Stimulated activated CD8-positive, alpha-beta memory T cell treated with anti-CD3 and anti-CD28 coated beads, Interleukin-4, amount 100 ng/mL, for 4 hours (primary cell): ENCODE measurements at places on chromosomes 6 and 20.

DNA sequence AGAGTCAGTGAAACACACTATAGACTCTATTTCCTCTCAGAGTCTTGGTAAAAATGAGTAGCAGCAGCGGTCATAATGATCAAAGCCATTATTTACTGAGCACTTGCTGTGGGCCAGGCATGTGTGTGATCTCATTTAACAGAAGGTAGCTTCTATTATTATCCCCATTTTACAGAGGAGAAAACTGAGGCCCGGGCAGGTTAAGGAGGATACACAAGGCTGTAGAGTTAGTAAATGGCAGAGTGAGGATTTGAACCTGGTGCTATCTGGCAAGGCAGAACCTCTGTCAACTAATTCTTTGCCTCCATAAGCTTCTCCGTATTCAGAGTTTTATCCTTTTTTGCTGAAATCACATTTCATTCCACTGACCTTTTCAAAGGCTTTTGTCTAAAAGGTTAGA, 122.2 kb upstream of the SALL4 start:
- no peak for DNase-seq

- no peak for DNase-seq
These were observed 18.4 kb upstream of the SLC22A1 start for GRCh38 chr6:160102956-160103824.

DNA sequence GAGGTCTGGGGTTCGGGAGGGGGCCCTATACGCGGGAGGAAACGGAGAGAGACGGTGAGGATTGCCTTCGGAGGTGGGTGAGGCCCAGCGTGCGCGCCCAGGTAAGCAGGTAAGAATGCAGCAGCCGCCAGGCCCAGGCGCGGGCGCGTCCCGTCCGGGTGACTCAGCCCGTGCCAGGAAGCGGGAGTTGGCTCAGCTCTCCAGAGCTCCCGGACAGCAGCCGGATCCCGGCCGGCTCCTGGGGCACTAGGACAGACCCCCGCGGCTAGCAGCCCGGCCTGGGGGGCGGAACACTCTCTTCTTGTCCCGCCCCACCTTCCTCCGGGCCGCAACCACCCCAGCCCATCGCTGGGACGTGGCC, 1.5 kb upstream of the MDFI start:
- DNase-seq = no peak

DNA sequence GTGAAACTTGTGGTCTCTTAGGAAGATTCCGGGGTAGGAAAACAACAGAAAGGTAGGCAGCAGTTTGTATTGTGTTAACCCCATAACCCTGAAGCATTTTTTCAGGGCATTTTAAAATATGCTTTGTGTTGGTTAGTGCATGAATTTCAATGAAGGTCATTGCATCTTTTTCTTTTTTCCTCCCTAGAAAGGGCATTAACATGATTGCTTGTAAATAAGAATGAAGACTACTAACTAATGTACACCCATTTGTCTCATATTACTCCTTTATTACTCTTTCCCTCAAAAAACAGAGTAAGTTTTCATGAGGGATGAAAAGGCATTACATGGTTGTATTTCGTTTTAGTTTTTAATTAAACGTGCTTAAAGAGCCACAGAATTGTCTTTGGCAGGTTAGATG, 141.4 kb downstream of the OGFRL1 start:
- no peak for DNase-seq

GRCh38 chr20:51563486-51564332, 21.2 kb upstream of the NFATC2 start:
- DNase-seq = no peak

DNA sequence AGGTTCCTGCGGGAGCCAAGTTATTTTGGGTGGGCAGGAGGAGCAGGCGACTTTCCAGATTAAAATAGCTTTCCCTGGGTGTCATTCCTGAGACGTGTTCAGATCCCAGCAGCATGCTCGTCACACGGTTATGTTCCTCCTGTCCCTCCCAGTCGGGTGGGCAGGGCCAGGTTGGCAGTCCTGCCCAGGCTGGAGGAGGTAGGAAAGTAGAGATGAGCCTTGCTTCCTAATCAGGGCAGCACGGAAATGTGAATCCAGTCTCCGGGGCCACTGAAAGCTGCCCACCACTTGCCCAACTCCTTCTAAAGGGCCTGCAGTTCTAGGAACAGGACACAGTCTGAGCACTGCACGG, 137.0 kb downstream of the MRPL14 start:
- no peak for DNase-seq

DNA sequence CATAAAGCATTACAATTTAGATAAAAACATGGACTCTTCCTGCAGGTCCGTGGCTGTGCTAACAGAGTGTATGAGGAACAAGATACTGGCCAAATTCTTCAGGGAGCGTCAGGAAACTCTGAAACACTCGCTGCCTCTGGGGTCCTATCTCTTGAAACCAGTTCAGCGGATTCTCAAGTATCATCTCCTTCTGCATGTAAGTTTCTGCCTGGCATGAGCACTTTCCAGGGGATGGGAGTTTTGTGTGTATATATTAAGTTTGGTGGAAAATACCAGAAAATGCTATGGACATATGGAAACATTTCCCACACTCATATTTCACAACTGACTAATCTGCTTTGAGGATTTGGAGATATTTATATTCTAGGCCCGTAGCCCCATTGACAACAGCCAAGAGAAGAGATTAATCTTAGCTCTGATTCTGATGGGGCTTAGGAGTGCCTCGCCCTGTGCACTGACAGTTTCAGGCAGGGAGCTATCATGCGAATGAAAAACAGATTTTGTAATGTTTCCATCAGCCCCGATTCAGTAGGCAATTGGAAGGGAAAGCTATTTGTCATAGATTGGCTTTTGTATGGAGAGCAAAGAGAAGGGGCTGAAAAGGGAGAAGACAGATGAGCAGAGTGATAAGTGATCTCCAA, 64.7 kb upstream of the MTHFD1L start:
- no peak for DNase-seq

- no peak for DNase-seq
These were observed 119.4 kb upstream of the LY86 start for GRCh38 chr6:6469074-6469473.

DNA sequence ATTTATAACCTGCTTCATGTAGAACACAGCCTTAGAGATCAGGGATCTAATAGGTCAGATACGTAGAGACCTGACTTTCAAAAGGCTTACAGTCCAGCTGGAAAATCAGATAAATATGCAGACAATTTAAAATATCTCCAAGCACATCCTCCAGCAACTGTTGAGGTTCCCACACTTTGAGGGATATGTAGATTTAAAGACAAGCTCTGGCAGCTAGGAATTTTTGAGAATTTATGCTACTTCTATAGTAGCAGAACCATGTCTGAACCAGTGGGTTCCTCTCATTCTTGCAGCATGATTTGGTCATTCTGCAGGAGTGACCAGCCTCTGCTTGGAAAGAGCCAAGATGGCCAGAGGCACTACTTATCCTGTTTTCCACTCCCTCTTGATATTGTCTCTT, 60.5 kb downstream of the CYB5R4 start:
- DNase-seq = no peak

- no peak for DNase-seq
These were observed 75.8 kb upstream of the LY86 start for GRCh38 chr6:6512711-6513110.

DNA sequence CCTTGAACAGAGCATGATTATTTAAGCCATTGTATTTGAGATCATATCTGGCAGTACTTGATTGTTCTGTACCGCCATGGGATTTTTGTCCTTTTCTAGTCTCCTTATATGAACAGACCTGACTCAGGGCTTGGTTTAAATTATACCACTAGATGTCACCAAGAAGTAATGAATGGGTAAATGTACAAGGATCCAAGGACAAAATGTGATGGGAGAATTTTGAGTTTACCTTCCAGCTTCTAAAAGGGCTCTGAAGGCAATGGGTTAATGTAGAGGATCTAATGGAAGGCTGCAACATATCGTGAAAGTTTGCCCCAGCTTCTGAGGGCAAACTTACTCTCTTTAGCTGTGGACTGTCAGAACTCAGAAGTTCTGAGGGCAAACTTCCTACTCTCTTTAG, 12.0 kb downstream of the RNF8 start:
- no peak for DNase-seq

DNA sequence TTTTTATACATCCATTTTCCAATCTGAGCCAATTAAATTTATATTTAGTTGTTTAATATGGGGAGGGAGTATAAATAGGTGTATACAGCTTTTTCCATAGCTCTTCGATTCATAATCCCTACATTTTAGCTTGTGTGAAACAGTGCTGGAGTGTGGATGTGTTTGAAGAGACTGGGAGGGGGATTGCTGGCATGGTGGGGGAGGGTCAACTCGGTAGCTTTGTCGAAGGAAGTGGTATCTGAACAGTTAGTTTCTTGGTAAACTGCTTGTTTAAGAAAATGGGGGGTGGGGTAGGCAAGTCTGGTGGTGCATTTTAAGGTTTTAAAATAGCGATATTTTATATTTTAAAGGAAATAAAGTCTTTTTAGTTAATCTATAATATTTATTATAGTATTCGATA, 1.4 kb upstream of the LIN28B start:
- no peak for DNase-seq
